ENCODE measurements at places on chromosomes 6 and 20.
A peak's percentile ranks its signal among the peaks of the same experiment; 100 is the strongest.

- DNase-seq, result no peak
These were observed 19.5 kb upstream of the PAX1 start for GRCh38 chr20:21685981-21686380.

DNA sequence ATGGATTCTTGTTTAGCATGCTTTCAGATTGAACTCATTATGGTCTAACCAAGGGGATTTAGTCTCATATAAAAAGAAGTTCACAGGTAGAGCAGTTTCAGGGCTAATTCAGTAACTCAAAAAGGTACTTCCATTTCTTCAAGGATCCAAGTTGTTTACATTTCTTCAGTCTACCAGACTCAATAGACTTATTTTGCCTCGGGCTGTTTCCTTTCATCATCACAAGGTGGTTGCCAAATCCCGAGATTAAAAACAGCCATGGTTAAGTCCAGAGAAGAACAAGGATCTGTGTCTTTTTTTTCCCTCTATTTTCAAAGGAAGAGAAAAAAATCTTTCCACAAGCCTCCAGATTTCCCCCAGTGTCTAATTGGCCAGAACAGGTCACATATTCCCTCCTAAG, 69.8 kb upstream of the SNX9 start:
- DNase-seq, result no peak

GRCh38 chr6:16204653-16205376, 33.6 kb upstream of the GMPR start:
- no peak for DNase-seq

GRCh38 chr6:155256122-155256795, 7.6 kb upstream of the CLDN20 start:
- no peak for DNase-seq

- DNase-seq, result peak; percentile 32
These were observed 333.9 kb downstream of the HACE1 start for GRCh38 chr6:104525677-104526322.

GRCh38 chr20:16062661-16063581, 510.3 kb downstream of the KIF16B start:
- DNase-seq, result peak; percentile 10

- DNase-seq, result no peak
These were observed 88.9 kb downstream of the COL12A1 start for GRCh38 chr6:75116946-75117345.

GRCh38 chr6:6842291-6842690, 253.8 kb downstream of the LY86 start:
- no peak for DNase-seq

DNA sequence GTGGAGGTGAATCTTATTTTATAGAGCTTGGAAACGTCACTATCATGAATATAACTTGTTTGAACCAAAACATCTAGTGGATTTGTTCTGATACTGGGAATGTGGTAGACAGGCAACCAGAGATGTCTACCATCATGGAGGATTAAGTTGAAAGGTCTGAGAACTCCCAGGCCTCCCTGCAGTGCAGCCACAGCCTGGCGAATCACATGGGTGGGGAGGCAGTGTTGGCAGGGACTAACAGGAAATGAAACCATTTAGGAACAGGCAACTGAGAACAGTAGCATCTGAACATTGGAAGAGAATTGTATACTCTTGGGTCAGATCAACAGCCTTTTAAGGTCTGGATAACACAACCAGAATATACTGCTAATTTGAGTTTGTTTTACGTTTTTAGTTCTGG, 22.3 kb upstream of the CEP162 start:
- DNase-seq, result no peak

GRCh38 chr6:30263734-30264133, 50.5 kb upstream of the TRIM26 start:
- no peak for DNase-seq

DNA sequence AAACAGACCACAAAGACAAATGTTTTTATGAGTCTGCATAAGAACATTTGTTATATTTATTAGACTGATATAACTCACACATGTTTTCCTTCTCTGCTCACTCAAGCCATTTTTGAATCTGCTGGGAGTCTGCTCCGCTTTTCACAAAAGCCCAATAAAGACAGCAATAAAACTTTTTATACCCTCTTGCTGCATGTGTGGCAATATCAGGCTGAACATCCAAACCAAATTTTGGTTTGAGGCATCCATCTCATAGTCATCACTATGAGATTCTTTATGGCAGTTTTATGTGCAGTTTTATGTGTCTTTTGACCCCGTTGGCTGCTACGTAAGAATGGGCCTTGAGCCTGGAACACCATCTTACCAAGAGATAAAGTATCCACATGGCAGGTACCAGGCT, 1276.8 kb upstream of the ADGRB3 start:
- no peak for DNase-seq

- no peak for DNase-seq
These were observed 541.3 kb upstream of the BTBD3 start for GRCh38 chr20:11376420-11376819.

- DNase-seq, result no peak
These were observed 90.5 kb downstream of the PRND start for GRCh38 chr20:4812216-4812615.

DNA sequence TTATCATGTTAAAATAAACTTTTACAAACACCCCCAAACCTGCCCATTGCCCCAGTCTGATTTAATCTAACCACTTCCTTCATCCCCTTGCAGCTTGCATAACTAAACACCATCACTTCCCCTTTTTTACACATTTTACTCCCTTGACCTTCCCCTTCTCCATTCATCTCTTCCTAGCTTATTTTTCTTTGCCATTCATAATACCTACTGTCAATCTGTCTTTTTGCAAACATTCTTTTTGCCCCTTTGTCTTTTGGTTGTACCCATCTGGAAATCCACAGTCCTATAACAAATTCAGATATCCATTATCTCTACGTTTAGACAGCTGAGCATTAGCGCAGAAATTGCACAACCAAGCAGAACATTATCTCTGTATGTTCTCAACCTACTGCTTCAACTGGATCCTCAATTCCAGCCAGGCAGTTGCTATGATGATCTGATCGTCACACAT, 51.2 kb downstream of the C6orf52 start:
- DNase-seq, result no peak

- no peak for DNase-seq
These were observed 394.4 kb downstream of the CDH26 start for GRCh38 chr20:60352596-60352995.

DNA sequence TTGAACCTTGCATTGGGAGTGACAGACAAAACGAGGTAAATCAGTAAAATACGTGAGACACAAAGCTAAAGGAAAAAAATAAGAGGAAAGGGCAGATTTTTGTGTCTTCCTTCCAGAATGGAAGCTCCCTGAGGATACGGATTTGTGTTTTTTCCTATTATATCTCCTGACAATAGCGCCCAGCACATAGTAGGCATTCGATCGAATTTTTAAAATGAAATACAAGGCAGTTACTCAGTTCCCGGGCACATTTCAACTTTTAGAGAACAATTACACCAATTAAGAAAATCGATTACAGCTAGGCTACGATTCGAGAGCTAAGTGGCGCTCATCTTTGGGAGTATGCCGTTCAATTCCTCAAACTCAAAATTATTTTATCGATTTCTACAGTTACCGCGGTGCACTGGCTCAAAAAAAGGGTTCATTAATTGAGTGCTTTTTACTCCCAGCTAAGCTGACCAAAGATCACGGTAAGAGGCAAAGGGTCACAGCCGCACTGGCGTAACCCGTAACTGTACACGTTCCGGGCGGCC, 443 bp downstream of the RMND1 start:
- no peak for DNase-seq

DNA sequence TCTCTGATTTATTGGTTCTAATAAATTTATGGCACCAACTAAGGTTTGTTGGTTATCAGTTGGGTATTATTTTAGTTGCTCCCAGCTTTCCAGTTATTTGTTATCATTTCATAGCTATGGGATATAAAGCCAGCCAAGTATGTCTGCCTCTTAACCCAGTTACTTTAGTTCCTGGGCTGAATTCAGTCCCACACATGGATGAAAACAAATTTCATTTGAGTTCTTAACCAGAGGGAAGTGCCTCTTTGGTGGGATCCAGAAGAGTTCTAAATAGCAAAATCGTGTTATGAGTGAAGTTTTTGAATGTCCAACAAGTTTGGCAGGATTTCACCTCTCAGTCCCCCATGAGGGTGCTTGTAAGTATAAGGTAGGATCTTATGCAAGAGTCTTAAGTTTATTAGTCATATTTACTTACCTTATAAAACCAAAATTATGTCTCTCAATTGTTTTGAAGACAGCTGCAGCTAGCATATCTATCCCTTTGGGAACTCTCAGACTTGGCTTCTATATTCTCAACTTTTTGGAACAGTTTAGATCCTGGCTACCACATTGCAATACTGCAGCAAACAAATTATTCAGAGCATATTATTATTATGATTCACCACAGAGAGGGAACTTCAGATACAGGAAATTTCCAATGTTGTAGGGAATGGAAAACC, 683.6 kb downstream of the BCKDHB start:
- no peak for DNase-seq

DNA sequence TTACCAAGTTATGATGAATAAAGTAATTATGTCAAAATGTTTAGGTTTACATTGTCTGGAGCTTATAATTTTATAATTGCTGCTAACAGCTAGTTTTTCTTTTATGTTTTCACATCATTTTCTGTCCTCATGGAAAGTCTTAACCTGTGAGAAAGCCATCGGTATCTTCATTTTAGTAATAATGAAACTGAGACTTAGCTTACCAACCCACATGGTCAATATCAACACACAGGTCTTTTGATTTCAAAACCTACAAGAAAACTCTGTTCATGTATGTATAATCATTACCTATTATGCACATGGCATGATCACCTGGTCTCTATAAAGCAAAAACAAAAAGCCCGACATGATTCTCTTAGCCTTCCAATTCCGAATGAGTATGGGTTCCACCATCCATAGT, 61.9 kb downstream of the KCNQ5 start:
- DNase-seq, result no peak

- no peak for DNase-seq
These were observed 40.2 kb downstream of the HBS1L start for GRCh38 chr6:135014353-135014832.

DNA sequence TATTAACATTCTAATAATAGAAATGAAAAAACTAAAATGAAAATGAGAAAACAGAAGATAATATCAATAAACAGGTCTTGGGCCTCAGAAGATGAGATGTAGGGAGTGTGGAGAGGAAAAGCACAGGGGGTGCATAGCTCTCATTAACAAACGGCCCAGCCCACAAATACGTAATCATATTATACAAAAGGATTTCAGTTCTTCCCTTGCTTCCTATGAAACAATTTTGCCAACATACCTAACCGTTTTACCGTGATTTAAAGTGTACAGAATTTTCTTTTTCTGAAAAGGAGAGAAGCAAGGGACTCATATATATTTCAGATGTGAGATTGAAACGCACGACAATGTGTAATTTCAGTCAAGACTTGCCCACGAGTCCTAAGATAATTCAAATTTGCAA, 136.0 kb downstream of the HFE start:
- DNase-seq, result no peak

GRCh38 chr6:39310542-39310941, 3.7 kb downstream of the KCNK17 start:
- DNase-seq, result no peak

GRCh38 chr6:38943964-38944363, 104.6 kb upstream of the GLP1R start:
- no peak for DNase-seq
